Stimulated activated CD4-positive, alpha-beta T cell treated with anti-CD3 and anti-CD28 coated beads, Interleukin-1b, Interleukin-23, amount 100 ng/mL, for 48 hours (primary cell): ENCODE measurements at places on chromosomes 1 and 21.
A peak's percentile ranks its signal among the peaks of the same experiment; 100 is the strongest.

GRCh38 chr1:111619635-111620440, at the start of gene RAP1A:
RAP1A (plus strand) TSS chr1:111619789; CDS start chr1:111691361, 71,572 bp downstream.
- DNase-seq, result peak; percentile 92

DNA sequence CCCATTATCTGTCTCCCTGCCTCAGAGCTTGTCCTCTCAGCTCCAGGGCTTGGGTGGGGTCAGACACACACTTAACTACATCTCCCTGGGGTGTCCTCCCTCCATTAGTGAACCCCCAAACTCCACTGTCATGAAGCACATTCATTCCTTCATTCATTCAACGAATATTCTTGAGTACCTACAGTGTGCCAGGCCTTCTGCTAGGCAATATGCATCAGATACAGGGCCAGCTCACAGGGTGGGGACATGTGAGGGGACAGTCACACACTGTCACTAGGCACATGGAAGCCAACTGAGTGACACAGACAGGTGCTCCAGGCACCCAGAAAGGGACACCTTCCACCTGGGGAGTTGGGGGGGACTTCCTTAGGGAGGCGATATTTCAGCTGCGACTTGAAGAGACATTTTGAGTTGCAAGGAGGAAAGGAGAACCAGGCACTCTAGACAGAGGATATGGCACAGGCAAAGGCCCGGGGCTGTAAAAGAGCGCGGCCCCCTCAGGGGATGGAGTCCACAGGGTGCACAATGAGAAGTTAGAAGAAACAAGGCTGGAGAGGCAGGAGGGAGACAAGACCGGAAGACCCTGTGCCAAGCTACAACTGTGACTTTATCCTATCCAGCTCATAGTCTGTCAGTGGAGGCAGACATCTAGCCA, 8.7 kb upstream of the S100A8 start:
- no peak for DNase-seq

- DNase-seq, result no peak
These were observed 9.8 kb downstream of the RSBN1 start for GRCh38 chr1:113802367-113803007.

DNA sequence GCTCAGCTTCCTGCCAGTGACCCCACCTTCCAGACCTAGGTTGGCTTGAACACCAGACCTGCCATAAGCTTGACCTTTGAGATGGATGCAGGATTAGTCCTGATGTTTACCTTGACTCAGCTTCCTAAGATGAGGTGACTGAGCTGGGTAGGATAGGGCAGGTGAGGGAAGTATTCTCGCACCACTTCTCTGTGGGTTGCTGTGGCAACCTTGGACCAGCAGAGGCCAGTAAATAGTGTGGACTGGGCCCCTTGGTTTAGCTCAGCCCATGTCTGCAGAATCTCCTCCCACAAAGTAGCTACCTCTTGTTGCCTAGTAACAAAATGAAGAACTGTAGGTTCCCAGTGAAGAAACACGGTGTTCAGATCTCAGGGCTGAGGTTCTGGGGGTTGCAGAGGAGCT, 8.4 kb downstream of the RPS6KA1 start:
- DNase-seq, result no peak

- no peak for DNase-seq
These were observed 142.7 kb downstream of the NPHP4 start for GRCh38 chr1:5849550-5849949.

GRCh38 chr1:3440711-3441409, 13.6 kb upstream of the ARHGEF16 start:
- no peak for DNase-seq
